ENCODE measurements at places on chromosomes 5 and 9.
A peak's percentile ranks its signal among the peaks of the same experiment; 100 is the strongest.

GRCh38 chr9:91179237-91180138, 182.2 kb downstream of the AUH start:
- DNase-seq = peak; percentile 44

- no peak for DNase-seq
Measured at GRCh38 chr5:119366540-119366881, 10.7 kb downstream of the TNFAIP8 start.

DNA sequence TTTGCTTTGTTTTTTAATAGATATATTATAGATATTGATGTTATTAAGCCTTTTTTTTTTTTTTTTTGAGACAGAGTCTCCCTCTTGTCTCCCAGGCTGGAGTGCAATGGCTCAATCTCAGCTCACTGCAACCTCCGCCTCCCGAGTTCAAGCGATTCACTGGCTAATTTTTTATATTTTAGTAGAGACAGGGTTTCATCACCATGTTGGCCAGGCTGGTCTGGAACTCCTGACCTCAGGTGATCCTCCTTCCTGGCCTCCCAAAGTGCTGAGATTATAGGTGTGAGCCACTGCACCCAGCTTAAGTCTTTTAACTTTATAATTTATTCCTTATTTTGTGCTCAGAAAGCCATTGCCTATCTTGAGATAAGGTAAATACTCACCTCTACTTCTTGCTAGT, 24.2 kb upstream of the RAD23B start:
- no peak for DNase-seq

GRCh38 chr5:107381189-107381856, 289.4 kb downstream of the EFNA5 start:
- no peak for DNase-seq

DNA sequence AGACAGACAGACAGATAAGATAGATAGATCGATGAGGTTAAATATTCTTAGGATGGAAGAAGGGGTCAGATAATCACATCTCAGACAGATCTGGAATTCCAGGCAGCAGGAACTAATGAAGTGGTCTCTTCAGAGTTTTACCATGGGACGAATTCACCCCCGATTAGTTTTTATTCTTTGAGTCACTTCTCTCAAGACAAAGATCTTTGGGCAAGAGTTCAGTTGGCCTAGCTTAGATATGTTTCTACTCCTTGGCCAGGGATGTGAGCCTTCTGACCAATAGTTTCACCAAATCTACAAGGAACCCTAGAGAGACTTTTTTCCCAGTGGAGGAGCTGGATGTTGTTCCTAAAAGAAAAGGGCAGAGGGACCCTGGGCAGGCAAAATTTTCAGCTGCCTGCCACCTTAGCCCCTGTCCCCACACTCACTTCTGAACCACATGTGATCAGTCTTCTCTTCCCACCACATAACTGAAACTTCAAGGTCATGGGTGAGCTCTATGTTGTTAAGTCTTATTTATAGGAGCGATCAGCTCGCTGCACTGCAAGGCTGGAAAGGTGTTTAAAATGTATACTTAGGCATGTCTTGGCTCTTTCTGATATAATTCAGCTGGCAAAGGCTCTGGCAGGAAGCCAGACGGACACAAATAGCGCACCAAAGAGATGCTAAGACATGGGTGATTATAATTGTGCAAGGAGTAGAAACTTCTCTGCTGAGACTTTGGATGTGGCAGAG, 132.9 kb downstream of the PALM2AKAP2 start:
- DNase-seq = no peak

GRCh38 chr9:115195912-115196311, 78.0 kb upstream of the TNC start:
- DNase-seq = no peak

GRCh38 chr5:55037046-55037771, 13.2 kb downstream of the GZMK start:
- DNase-seq = peak; percentile 59

- DNase-seq = no peak
Measured at GRCh38 chr5:124180875-124181461, 565.5 kb downstream of the ZNF608 start.

DNA sequence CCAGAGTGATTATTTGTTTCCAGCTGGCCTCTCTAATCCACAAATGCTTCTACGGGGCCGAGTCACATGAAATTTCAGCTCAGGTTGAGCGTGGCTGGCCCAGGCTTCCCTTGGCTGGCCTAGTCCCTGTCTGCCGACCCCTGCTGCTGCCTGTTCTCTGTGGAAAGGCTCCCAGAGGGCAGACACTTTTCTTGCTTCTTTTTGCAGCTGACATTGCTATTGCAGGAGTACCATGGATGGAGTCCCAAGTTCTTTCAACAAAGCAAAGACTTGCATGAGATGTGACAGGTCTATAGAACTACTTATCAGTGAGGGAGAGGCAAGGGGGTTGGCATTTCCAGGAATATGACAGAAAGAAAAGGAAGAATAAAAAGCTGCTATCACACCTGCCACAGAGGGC, 287.4 kb upstream of the ARRDC3 start:
- peak; percentile 3 for DNase-seq

DNA sequence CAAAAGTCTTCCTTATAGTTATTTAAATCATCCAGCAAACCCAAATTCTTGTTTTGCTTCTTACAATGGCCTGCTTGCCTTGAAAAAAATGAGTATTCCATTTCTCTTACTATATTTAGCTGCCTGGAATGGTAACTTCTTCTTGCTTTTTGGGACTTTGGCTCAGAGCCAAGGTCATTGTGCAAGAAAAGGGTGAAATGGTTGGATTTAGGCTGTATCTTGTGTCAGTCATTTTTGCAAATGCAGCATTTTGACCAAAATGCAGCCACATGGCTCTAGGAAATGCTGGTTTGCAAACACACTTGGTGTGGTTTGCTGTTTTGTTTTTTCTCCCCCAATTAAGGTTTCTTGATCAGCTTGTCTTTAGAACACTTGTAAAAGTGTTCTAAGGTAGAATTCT, 133.3 kb upstream of the ELL2 start:
- DNase-seq = no peak

DNA sequence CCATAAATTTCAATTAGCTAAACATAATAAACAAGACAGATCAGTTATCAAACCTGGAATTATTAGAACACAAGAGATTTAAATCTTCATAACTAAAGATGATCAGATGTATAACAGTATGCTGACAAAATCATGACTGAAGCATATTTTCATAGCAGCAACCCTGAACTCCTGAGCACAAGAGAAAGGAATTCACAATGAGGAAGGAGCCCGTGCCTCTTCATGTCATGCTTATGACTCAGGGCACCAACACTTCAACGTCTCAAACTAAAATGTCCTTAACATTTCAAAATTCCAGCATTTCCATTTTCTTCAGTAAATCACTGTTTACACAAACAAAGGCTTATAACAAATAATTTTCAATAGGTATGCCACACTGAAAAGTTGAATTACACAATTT, 6.7 kb downstream of the AP3B1 start:
- no peak for DNase-seq

- DNase-seq = no peak
Measured at GRCh38 chr9:19754921-19755320, 33.9 kb downstream of the SLC24A2 start.

- DNase-seq = no peak
Measured at GRCh38 chr5:35554016-35554415, 63.6 kb upstream of the SPEF2 start.

GRCh38 chr5:1418238-1418920, 26.9 kb downstream of the SLC6A3 start:
- DNase-seq = no peak

- peak; percentile 78 for DNase-seq
Measured at GRCh38 chr5:133868946-133869518, 99.4 kb downstream of the C5orf15 start.

DNA sequence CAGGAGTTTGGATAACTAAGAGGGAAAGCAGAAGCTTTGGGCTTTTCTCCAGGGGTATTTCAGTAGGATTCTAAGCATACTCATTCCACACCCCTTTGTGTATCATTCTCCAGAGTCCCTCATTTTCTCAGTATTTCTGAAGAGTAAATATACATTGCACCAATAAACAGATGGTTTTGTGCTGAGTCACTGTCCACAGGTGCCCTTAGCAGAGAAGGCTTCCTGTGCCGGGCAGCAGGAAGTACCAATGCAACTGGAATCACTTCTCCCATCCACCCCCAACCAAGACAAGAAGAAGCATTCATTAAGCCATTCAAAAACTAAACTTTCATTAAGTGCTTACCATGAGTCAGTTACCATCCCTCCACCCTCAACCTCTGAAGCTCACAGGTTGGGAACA, 3.6 kb upstream of the CCNJL start:
- no peak for DNase-seq

DNA sequence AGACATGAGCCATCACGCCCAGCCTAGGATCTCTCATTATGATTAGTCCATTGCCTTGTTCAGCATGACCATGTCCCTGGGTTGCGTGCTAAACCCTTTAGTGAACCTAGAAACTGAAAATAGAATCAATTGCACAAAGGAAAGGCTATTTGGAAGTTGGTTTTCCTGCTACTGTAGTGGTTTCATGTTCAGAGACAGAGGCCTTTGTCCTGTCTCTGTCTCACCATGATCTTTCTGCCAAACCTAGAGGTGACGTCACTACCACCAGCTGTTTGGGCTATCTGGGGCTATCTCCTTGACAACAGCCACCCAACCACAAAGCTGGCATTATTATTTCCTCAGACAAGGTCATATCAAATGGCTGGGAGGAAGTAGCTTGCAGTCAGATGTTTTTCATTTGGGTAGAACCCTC, 4.0 kb upstream of the CDK5RAP2 start:
- DNase-seq = no peak

- no peak for DNase-seq
Measured at GRCh38 chr9:98080326-98080725, 23.8 kb downstream of the NANS start.

GRCh38 chr5:169098331-169099121, 202.4 kb downstream of the SLIT3 start:
- DNase-seq = no peak

GRCh38 chr5:123718238-123718637, 206.3 kb downstream of the CSNK1G3 start:
- DNase-seq = no peak

DNA sequence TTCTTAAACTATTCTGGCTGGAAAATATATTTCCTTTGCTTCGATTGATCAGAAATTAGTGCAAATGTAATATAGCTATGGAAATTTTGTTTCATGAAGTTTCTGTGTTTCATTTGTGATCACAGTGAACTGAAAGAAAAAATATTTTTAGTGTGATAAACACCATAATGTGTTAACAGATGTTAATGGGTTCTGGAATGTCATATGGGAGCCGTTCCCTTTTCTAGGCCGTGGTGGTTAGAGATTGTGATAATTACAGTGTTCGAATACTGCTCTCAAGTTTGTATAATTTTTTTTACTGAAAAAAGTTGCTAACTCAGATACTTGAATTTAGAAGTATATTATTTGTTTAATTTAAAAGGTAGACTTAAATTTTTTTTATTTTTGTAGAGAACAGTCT, 19.3 kb downstream of the GAPVD1 start:
- no peak for DNase-seq

- DNase-seq = no peak
Measured at GRCh38 chr9:71326360-71326759, 204.9 kb upstream of the TRPM3 start.

DNA sequence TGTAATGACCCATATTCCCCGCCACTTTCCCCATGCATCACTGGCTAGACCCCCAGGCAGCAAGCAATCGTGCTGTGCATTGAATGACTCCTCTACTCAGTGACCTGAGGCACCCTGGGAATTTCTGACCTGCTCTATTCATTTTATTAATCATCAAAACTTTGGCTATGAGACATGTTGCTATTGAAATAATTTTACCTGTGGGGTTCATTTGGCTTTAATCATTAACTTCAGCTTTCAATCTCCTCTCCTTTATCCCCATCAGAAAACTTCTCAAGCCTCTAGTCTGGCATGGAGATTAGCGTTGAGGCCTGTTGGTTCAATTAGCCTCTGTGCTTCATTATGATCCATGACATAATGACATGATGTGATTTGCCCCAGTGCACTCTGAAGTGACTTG, 429.0 kb downstream of the ZNF608 start:
- DNase-seq = no peak

GRCh38 chr9:571066-571465, 270.4 kb upstream of the DMRT1 start:
- no peak for DNase-seq

DNA sequence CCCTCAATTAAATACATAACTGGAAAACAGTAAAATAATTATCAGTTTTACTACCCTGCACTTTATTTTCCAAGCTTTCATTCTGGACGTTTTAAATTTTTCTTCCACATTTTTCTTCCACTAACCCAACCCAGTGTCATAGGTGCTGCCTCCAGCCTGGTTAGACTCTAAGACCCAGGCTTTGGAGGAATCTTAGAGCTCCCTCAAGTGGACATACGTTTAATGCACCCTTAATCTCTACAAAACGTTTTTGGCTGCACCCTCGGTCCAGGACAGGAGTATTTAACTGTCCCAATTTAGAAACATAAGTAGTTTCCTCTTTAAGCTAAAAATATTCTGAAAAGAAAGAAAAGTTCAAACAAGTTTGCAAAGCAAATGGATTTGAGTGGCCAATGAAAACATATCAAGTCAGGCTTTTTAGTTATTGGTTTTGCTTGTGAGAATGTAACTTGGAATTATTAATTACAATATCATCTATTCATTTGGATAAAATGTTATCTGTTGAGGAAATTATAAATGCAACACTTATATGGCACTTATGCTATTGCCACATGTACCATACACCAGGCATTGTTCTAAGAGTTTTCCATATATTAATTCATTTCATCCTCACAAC, 38.9 kb downstream of the CDH6 start:
- peak; percentile 43 for DNase-seq

DNA sequence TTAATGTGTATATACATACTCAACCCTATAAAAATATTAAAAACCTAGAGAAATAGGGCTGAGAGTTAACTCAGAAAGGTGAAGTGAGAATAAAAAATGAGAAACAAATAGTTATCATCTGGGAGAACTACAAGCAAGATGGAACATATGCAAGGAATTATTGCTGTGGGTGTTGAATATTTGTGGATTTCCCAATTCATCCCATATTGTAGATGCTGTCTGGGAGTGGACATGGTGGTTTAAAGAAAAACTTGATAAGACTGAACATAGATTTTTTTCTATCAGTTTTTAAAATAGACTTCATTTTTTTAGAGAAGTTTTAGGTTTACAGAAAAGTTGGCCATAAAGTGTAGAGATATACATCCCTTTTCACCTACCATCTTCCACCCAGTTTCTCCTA, 263.5 kb downstream of the SPATA31D1 start:
- no peak for DNase-seq

DNA sequence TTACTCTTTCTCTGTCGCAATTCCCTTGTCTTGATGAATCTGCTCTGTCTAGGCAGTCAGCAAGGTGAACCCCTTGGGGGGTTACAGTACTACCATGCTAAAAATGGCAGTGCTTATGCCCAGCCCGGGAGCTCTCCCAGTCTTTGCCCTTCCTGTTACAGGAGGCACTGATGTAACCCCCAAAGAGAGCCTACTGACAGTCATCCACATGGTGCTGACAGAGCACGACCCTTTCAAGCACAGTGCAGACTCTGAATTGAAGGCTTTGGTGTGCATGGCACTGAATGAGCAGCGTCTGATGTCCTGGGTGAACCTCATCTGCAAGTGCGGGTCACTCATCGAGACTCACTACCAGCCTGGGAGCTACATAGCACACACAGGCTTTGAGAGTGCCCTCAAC, 34.5 kb upstream of the SLC36A2 start:
- no peak for DNase-seq

- no peak for DNase-seq
Measured at GRCh38 chr5:7925961-7926695, 57.2 kb downstream of the MTRR start.

- no peak for DNase-seq
Measured at GRCh38 chr5:37121465-37121864, 127.7 kb downstream of the CPLANE1 start.
